ENCODE measurements at places on chromosomes 7 and 10. TPM values are rescaled to one million over a fixed set of nuclear protein-coding genes. Genes with fewer than 3 reads are reported as not detected.
A peak's percentile ranks its signal among the peaks of the same experiment; 100 is the strongest.

CYP26C1 gene
- not detected for total RNA-seq

DNA sequence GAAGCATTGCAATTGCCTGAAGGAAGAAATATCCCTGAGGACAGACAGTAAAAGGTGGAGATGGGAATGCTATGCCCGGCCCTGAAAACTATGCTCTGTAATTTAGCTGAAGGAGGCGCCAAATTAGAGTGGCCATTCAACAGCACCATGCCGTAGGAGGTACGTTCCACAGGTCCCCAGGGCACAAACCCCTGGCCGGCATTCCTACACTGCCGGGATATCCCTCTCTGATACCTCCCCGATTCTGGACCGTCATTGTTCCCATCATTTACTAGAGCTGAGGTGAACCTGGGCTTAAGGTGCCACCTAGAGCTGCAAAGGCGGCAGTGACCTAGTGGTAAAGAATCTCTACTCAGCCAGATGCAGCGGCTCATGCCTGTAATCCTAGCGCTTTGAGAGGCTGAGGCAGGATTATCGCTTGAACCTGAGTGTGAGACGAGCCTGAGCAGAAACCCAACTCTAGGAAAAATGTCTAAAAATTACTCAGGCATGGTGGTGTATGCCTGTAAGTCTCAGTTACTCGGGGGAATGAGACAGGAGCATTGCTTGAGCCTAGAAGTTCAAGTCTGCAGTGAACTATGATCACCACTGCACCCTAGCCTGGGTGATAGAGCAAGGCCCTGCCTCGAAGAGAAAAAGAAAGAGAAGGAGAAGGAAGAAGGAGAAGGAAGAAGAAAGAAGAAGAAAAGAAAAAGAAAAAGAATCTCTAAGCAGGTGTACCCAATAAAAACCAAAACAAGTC is 53.0 kb upstream of the TNKS2 start:
- DNase-seq: no peak

DNA sequence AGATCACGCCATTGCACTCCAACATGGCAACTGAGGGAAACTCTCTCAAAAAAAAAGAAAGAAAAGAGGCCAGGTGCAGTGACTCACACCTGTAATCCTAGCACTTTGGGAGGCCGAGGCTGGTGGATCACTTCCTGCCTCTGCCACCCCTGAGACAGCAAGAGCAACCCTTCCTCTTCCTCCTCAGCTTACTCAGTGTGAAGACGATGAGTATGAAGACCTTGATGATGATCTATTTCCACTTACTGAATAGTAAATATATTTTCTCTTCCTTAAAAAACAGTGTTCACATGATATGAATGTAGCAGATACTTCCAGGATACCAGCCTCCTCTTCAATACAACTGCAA is 2.1 kb upstream of the ZKSCAN1 start:
- no peak for DNase-seq

SHH gene
- 3.2 TPM for total RNA-seq

- DNase-seq: no peak
Measured at GRCh38 chr7:156116514-156117215, 304.4 kb upstream of the SHH start.

GRCh38 chr10:79434821-79435251 is 10.6 kb downstream of the ZCCHC24 start:
- DNase-seq: peak; percentile 21

- DNase-seq: no peak
Measured at GRCh38 chr10:69575164-69575722, 2.0 kb upstream of the NEUROG3 start.

DNA sequence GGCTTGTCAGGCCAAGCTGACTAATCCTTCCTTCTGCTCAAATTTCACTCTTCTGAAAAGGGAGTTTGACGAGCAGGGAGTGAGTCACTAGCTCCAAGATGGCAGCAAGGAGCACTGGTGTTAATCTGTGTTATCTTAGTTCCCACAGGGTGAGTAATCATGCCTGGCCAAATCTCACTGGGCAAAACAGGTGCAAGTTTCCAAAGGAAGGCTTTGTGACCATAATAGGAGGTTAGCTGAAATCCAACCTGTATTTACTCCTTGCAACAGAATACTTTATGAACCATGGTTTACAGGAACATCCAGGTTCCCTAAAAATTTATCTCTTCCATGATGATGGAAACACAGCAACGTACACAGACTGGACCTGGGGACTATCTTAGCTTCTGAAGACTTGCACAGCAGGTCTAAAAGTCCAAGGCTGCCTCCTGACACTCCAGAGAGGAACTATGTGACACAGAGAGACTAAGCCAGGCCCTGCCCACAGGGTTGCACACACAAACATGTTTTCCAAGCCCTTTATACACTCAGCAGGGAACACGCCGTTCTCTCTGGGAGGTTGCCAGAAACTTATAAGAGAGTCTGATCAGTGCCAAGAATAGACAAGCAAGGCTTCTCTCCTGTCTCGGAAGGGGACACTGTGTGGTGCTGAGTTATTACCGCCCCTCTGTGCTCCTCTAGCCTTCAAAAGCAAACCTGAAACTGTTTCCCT is 46.3 kb downstream of the PDK4 start:
- peak; percentile 81 for DNase-seq

Data from skin of body (tissue), 3 donors.